ENCODE measurements at places on chromosomes 7 and 10.

- no peak for DNase-seq
Measured at GRCh38 chr7:89012016-89012415, 216.5 kb upstream of the TEX47 start.

GRCh38 chr7:105664816-105665525 lies 83.7 kb upstream of the EFCAB10 start:
- DNase-seq: no peak

GRCh38 chr10:98256692-98257091 lies 11.3 kb downstream of the LOXL4 start:
- no peak for DNase-seq

- peak; percentile 39 for DNase-seq
Measured at GRCh38 chr10:58064714-58065528, 202.8 kb downstream of the IPMK start.

DNA sequence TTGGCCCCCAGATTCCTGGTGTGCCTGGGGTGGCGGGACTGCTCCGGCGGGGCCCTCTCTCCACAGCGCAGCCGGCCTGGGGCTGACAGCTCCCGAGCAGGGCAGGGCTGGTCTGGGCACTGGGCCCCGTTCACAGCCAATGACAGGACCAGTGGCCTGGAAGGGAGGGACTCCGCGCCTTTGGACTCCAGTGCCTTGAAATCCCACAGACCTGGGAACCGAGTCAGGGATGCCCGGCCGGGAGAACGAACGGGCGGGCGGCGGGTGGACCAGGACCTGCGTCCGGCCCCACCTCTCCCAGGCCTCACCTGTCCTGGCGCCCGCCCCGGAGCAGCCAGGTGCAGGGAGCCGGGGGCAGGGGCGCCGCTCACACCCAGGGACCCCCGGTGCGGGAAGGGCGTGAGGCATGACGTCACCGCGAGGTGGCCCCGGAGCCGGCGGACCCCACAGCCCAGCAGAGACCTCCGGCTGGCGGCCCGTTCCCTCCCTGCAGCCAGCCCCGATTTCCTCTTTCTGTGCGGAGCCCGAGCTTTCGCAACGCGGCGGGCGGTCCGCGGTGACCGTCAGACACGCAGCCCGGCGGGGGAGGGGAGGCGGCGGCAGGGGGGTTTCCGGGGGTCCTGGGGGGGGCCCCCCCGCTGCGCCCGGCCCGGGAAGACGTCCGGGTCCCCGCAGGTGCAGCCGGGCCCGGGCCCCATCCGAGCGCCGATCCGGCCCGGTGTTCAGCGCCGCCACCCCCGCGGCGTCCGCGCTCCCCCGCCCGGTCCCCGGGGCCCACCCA lies 743 bp downstream of the ADAP1 start:
- DNase-seq: no peak

DNA sequence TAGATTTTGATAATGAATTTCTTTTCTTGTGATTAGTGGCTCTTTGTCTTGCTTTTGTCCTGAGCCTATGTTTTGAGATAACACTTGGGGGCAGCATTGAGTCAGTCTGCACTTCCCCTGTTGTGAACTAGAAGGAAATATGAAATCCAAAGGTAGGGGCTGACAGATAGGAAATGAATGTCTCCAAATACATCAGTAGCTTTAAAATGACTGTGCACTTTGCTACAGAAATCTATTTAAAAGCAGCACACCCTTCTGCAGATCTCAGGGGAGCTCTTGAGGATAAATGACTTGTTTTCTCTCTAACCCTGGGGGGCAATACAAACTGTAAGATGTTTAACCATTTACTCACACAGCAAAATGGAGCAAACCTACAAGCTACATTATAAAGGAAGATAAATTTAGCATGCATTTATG lies 176.0 kb upstream of the MYO3A start:
- no peak for DNase-seq

DNA sequence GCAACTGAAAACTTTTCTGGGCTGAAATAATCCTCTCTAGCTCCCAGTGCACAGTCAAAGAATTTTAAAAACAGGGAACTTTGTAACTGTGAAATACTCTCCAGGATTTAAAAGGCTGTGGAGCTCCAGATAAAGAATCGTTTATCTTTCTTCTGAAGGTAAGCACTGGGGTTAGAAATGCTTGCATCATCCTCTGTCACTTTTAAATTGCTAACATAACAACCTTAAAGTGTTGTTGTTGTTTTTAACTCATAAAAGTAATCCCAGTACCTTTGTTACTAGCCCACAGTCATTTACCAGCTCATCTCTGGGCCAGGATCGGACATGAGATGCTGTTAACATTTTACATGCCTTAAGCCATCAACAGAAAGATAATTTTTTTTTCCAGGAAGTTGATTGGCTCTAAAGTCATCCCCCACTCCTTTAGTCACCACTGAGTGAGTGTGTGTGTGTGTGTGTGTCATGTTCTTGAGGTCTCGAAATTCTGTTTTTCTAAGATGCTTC lies at the start of gene SLC39A12:
SLC39A12 (plus strand) TSS at position 51 of the 504 bp plus-strand sequence. CDS start 1,359 bp downstream, outside the sequence.
- DNase-seq: no peak

GRCh38 chr7:118059209-118059608 lies 124.8 kb upstream of the LSM8 start:
- DNase-seq: no peak

DNA sequence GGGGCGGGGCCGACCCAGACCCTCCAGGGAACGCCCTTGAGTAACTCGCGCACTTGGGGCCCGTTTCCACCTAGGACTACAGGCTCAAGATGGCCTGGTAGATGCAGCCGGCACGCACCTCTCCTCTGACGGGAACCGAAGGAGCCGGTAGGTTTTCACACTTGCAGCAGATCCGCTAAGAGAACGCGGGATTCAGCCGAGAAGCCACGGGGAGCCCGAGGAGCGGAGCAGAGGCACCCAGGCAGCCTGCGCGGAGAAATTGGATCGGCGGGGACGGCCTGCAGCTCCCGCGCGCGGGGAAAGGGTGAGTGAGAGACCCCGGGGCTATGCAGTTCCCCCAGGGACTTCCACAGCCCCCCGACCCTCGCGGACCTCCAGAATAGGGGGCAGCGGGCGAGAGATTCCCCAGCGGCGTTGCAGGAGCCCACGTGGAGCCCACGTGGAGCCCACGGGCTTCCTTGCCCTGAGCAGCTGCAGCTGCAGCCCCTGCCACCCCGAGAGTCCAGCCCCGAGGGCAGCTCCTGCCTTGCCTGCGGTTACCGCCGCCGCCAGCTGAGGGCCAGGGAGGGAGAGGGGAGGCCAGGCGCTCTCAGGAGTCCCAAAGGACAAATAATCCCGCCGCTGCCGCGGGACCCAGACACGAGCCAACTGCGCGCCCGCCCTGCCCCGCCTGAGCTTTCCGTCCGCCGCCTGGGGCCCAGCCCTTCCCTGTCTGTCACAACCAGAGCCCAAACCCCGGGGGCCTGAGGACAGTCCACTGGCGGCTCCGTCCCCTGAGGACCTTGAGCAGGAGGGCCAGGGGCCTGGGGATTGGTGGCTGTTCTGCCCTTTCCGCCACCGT lies 13.1 kb downstream of the IFT22 start:
- DNase-seq: peak; percentile 63

DNA sequence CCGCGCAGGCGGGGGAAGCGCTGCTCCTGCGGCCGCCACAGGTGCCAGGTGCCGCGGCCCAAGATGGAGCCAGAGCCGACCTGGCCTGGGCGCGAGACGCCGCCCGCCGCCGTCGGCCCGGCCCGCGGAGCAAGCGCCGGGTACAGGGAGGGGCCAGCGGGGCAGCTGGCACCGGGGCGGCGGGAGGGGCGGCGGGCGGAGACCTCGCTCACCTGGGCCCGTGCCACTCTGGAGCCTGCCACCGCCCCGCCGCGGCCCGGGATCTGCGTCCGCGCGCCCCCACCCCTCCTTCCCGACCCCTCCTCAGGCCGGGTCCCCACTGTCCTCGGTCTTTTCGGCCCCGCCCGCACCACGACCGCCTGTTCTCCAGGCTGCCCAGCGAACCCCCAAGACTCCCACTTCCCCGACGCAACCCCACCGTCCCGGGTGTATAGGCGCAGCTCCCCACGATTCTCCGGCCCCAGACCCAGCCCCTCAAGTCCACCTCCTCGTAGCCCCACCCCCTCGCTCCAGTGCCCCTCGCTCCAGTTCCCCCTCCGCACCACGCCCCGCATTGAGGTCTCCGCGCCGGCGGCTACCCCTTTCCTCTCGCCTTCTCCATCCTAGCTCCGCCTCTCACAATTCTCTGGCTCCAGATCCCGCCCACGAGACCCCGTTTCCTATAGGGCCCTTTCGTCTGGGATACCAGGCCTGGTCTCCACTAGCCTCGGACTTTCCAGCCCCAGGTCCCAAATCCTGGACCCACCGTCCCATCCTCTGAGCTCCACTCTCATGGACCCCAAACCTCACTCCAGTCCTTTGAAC lies at the start of gene GPRIN2:
GPRIN2 (minus strand) TSS at position 144 of the 804 bp plus-strand sequence. CDS start 5,922 bp downstream, outside the sequence.
- DNase-seq: peak; percentile 24

- DNase-seq: no peak
Measured at GRCh38 chr10:125953778-125954385, 57.5 kb downstream of the FANK1 start.

- DNase-seq: no peak
Measured at GRCh38 chr10:132937861-132938260, 4.5 kb downstream of the CFAP46 start.

DNA sequence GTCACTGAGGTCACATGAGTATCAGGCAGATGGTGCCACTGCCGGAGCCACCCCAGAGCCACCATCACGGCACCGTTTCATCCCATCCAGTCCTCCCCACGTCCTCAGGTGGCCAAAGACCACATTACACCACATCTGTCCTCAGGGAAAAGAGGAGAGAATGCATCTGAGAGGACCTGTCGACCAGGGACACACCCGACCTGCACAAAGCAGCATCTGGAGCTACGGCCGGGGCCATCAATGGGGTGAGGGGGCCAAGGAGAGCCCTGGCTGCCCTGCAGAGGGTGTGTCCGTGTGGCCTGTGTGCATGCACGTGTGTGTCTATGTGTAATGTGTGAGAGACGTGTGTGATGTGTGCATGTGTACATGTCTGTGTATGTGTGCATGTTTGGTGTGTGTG lies 480.6 kb downstream of the DNAJB6 start:
- DNase-seq: no peak

Data from stimulated activated CD8-positive, alpha-beta memory T cell treated with anti-CD3 and anti-CD28 coated beads, Interleukin-4, amount 100 ng/mL, for 48 hours (primary cell).